ENCODE measurements at places on chromosomes 6 and 20.

- no peak for DNase-seq
Measured at GRCh38 chr6:34917626-34918285, 28.7 kb downstream of the ANKS1A start.

DNA sequence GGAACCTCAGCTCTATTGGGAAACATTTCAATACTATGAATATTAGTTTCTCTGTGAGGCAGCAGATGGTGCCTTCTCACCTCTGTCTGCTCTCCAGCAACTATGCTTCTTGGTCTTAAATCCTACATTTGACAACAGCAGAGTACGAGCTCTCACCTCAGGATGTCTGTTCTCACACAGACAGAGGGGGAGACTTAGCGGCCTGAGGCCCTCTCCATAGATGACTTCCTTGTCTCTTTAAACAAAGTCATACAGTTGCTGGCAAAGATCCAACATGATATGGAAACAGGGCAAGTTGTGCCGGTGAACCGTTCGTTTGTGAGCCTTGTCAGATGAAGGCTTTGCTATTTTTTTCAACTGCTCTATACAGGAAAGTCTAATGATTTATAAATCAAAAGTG lies 43.7 kb upstream of the GABRR1 start:
- DNase-seq, result no peak

GRCh38 chr20:19808498-19808897 lies 50.4 kb downstream of the RIN2 start:
- DNase-seq, result no peak

- DNase-seq, result no peak
Measured at GRCh38 chr6:164066335-164066734, 651.8 kb downstream of the QKI start.

GRCh38 chr20:59933849-59934585 lies 580 bp upstream of the SYCP2 start:
- DNase-seq, result no peak

DNA sequence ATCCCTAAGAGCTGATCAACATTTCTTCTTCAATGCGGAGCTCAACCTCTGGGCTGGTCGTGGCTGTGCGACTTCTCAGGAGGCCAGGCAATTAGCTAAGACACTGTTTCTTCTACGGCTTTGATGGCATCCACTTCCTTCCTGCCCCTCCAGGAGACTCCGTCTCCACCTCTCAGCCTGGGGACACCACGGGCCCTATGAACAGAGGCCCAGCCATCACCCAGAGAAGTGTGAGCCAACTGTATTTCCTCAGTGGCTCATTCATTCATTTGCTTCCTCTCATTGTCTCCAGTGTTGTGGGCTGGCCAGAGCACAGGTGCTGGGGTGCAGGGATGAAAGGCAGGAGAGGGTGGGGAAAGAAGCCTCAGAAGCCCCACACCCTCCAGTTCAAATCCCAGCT lies 51.8 kb upstream of the APCDD1L start:
- no peak for DNase-seq

GRCh38 chr6:109740787-109741186 lies 49.7 kb downstream of the FIG4 start:
- no peak for DNase-seq

GRCh38 chr6:119544325-119545175 lies 195.0 kb upstream of the MAN1A1 start:
- no peak for DNase-seq
